D721Med (cell line): ENCODE measurements at places on chromosomes 4 and X.

DNA sequence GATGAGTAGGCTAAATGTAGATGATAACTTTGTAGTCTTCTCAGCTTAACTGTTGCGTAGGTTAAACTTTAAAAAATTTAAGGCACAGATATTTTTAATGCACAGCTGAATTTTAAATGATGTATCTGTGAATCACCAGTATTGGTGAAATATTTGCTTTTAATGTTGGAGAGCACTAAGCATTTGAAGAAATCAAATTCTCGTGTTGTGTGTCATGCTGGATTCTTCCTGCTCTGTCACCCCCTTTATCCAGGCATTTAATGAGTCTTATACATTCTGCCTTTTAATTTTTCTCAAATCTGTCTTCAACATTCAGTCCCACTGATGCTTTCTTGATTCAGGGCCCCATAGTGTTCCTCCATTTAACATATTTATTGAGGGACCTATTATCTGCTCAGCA, 76.7 kb downstream of the SLC4A4 start:
- DNase-seq: no peak

GRCh38 chr4:181849472-181849871, 393.7 kb upstream of the TENM3 start:
- DNase-seq: no peak

- no peak for DNase-seq
Measured at GRCh38 chr4:7183161-7183560, 9.2 kb upstream of the SORCS2 start.

DNA sequence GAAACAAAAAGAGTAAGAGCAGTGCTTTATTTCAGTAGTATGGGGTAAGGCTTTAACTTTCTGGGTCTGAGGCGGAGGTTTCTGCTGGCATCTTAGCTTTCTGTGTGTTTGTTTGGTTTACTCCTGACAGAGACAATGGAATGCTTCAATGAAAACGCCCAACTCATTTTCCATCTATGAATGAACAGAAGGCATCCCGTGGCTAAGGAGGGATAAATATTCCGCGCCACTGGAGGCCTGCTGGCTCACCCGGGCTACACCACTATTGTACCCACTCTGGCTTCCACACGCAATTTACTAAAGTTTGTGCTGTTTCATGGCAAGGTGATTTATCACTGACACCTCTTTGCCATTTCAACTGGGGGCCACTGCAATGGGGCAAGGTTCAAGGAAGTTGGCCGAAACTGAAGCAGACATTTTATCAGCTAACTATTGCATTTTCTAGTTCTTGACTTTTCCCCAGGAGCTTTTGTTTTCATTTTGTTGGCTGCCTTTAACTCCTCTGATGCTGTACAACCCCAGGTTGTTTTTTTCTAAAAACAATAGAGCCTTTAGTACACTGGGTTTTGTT, 32.8 kb upstream of the PPARGC1A start:
- DNase-seq: no peak

- DNase-seq: no peak
Measured at GRCh38 chr4:111761531-111761930, 383.7 kb upstream of the FAM241A start.

GRCh38 chrX:8748855-8749254, 16.9 kb upstream of the ANOS1 start:
- DNase-seq: no peak

DNA sequence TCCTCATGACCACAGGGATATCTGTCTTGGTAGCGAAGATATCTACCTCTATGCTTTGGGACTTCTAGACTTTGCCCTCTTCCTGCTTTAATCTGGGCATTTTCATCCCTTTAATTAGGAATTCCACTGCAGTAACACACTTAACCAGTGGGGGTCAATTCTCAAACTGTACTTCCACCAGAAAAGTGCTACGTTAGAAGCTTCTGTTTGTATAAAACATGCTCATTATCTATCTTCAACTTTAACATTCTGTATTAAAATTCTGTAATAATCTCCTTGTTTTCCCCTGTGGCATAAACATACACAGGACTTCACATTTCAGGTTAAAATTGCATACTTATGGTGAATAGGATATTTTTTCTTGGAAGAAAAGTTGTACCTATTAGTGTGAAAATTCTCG, 105.6 kb downstream of the AMMECR1 start:
- DNase-seq: no peak

- no peak for DNase-seq
Measured at GRCh38 chr4:184550476-184550875, 76.1 kb upstream of the IRF2 start.

DNA sequence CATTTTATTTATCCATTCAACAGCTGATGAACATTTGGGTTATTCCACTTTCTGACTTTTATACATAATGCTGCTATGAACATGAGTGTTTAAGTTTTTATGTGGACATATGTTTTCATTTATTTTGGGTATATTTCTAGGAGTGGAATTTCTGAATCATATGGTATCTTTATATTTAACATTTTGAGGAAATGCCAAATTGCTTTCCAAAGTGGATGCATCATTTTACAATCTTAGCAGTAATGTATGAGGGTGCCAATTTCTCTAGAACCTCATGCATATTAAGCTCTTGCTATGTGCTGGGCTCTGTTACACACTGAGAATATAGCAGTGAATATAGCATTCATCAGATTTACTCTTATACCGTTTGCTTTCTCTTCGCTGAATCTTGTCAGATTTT, 983.7 kb downstream of the STIM2 start:
- DNase-seq: no peak

GRCh38 chr4:5747738-5748375, 36.9 kb downstream of the EVC start:
- no peak for DNase-seq

DNA sequence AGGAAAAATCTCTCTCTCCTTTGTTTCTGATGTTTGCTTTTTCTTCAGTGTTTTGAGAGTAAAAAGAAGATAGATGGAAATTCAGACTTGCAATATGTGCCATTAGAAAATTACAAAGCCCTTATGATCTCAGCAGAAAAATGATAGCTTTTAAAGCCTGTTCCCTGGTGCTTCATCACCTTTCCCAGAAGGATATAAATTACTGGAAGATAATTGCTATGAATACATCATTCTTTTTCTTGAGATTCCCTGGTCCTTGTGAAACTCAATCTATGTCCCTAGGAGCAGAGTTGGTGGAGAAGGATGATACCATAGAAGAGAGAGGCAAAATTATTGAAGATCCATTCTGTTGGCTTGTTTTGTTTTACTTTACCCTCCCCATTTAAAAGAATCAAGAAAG, 86.5 kb downstream of the GLRA3 start:
- DNase-seq: no peak

GRCh38 chr4:11074581-11075241, 354.0 kb downstream of the HS3ST1 start:
- DNase-seq: no peak

GRCh38 chrX:17798921-17799320, 61.6 kb downstream of the SCML1 start:
- no peak for DNase-seq

GRCh38 chr4:122178961-122179360, 26.8 kb downstream of the BLTP1 start:
- no peak for DNase-seq

DNA sequence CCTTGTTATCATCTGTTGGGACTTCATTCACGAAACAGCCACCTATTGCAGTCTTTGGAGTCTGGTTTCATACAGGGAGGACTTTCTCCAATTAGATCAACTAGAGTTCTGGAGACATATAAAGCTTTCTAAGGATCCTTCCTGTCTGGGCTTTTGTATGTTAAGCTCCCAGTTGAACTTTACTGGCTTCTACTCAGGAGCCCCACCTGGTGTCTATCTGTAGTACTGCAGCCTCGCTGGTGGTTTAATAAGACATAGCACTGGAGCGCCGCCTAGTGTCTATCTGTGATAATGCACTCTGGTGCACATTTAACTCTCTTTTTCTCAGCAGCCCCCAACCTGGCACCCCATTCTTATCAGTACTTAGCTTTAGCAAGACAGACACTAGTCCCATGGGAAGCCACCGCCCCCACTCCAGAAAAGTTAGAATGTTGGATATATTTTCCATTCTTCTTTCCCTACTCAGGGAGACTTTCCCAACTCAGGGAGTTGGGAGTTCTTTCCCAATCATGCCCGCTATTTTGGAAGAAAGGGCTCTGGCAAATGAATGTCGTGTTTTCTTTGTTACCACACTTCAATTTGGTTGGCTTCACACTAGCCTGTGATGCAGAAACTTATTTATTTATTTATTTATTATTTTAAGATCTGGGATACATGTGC, 36.9 kb upstream of the SYTL4 start:
- no peak for DNase-seq

- no peak for DNase-seq
Measured at GRCh38 chr4:33349376-33349775, 2629.2 kb downstream of the PCDH7 start.

DNA sequence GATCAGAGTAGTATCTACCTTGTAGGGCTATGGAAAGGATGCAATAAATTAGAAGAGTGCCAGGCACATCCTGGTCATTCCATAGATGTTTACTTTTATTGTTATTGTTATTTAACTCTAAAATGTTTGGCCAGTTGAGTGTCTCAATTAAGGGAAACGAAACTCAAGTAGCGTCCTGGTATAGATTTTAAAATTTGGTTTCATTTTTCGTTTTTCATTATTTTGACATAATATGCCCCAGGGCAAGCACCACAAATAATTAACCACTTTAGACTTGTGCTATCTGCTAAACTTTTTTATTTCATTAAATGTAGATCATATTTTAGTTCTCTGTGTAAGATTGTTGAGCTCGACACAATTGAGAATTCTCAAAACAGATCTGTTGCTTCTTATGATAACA, 179.7 kb upstream of the PRPS2 start:
- no peak for DNase-seq

DNA sequence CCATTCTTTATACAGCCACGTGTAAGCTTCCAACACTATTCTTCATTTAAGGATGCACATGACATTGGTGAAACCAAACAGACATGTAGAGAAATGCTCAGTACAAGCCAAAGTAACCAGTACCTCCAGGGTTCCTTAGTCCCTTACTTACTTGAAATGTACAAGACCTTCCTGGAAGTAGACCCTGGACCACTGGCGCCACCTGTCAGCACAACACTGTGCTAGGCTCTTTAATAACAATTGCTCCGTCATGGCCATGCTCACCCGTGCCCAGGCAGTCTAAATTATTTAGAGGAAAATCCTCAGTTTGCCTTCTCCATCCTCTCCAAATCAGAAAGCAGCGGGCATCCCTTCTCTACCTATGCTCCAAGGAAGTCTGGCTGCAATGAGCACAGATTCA, 52.7 kb downstream of the ADGRA3 start:
- DNase-seq: no peak

DNA sequence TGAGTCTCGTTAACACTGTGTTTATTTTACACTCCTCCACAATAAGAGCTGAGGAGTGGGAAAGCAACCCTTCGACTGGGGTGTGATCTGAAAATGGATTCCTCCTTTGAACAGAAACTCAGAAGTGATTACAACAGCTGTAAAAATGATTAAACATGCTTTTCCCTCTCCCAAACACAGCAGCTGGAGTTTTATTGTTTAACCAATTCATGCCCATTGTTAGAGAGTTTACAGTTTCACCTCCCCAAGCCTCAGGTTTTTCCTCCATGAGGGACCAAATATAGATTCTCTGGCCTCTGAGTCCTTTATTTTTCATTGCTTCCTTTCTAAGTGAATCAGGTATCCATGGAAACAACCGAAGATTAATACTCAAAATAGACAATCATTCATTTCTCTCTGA, 263.0 kb upstream of the TAPT1 start:
- no peak for DNase-seq

DNA sequence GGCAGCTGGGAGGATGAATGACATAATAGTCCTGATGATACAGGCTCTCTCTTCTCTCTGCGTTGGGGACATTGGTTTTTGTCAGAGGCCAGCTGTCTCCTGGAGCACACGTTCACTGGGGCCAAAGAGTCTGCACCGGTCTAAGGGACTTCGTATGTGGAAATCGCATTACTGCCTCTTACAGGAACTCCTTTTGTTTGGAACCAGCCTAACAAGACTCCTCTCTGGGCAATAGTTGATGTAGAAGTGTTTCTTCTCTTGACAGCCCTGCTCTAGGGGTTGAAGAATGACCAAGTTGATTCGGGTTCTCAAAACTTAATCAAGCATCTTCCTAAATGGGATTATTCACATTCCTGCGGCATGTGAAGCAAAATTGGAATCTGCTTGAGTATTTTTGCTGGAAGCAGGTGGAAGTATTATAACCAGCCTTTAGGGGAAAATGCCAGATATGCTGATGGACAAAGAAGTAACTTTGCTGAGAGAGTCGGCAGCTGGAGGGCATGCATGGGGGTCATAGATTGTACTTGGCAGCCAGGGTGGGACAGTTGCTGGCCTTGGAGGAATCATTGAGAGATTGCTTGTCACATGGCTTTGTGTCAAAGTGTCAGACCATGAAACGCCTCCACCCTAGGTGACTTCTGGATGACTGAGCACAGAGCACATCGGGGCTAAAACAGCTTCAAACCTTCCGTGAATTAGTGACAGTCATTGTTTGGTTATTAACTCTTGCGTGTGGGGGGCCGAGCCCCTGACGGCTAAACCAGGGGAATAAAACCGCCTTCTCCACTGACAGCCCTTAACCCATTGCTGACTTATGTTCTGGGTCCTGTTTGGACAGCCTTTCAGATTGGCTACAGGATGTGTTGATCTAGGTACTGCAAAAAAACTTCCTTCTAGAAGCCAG, 34.4 kb upstream of the SLC34A2 start:
- no peak for DNase-seq

DNA sequence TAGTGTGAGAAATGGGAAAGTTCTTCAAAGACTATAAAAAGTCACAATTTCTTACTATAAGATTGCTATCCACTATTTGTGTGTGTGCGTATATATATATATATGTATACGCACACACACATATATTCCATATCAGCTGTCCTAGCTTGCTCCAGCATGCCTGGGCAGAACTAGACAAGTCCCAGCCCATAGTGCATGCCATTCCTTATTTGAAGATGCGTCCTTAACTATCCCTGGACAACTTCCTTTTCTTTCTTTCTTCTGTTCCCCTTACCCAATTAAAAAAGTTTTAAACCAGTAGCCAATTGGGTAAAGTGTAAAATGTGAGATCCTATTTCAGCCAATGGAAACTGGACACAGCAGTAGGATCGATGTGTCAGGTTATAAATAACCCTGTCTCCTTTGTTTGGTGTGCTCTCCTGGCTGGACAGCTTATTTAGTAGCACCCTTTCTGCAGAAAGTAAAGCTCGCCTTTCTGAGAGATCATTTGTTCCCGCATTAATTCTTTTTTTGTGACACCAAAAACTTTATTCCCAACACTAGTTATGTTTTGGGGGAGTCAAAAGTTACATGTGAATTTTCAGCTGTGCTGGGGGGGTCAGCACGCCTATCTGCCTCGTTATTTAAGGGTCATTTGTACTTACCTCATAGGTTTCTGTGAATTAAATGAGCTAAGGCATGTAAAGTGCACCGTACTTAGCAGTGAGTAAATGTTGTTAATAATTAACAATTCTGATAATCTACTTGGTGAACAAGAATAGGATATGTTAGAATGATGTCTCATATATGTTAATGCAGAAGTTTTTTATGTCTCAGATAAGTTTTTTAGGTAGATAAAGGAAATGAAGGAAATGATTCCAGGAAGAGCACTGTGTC, 40.9 kb downstream of the KDM6A start:
- DNase-seq: no peak

DNA sequence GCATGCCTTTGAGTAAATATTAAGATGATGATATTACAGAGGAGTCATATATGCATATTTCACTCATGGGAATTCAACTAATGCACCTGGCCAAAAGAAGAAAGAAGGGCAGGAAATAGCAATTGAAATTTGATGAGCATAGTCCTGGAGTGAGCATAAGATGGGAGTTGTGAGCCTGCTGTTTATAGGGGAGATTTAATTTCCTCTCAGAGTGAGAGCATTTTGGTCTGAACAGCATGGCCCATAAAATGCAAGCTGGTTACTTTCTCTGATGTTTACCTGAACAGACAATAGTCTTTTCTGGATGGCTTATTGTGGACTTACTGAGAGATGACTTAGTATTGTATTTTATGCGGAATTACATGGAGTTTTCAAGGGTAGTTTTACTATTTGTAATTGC, 53.6 kb downstream of the FHIP1A start:
- DNase-seq: no peak
